ENCODE measurements at places on chromosomes 13 and 19. TPM values are rescaled to one million over a fixed set of nuclear protein-coding genes. Genes with fewer than 3 reads are reported as not detected.

DNA sequence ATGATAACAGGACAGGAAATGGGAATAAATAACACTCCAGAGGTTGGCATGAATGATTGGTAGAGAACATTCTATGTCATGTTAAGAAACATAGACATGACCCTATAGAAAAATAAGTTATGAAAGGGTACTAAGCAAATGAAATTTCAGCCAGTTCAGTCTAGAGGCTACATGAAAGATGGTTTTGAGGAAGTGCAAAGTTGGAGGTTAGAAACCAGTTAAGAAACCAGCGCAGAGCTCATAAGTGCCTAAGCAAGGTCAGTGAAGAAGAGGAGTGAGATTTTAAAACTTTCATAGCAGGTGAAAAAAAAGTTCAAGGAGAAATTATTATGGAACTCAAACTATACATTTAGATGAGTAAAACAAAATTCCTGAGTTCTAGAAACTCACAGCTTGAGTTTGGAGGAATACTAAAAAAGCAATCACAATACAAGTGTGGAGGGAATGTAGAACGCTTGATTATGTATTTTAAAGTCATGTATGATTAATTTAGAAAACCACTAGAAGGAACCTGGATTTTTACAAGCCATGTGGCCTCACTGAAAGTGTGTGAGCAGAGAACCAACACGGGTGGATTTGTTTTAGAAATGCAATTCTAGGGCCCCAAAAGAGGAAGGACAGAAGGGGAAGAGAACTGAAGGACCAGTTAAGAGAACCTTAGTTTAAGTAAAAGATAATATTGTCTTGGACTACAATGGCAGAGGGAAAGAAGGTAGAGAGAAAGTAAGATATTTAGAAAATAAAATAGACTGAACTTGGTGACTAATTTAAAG, 162.4 kb downstream of the PCDH20 start:
- no peak for DNase-seq

DNA sequence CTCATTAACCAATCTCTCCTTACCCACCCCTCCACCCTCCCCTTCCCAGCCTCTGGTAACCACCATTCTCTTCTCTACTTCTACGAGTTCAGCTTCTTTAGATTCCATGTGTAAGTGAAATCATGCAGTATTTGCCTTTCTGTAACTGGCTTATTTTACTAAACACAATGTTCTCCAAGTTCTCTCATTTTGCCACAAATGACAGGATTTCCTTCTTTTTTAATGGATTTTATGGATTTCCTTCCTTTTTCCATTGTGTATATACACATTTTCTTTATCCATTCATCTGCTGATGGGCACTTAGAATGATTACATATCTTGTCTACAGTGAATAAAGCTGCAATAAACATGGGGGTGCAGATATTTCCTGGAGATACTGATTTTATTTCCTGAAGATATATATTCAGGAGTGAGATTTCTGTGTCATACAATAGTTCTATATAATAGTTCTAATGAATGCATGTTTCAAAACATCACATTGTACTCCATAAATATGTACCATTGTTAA, 20.2 kb downstream of the KCTD12 start:
- no peak for DNase-seq

DNA sequence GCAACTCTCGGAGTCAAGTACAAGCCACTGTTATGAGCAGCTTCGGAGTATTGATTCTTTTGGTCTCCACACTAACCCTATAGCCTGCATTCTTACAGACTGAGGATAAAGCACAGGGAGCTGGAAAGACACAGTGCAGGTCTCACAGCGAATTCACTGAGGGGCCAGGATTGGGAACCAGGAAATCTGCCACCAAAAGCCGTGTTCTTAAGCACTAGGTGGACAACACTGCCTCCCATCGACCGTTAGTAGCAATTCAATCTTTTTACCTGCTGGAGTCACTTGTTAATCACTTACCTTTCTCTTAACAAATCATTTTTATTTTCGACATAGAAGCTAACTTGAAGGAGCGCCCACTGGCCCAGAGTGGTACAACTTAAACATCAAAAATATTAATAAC, 6.3 kb downstream of the PMIS2 start:
- DNase-seq: peak; percentile 19

- no peak for DNase-seq
Measured at GRCh38 chr13:31522396-31522795, 216.9 kb upstream of the RXFP2 start.

DNA sequence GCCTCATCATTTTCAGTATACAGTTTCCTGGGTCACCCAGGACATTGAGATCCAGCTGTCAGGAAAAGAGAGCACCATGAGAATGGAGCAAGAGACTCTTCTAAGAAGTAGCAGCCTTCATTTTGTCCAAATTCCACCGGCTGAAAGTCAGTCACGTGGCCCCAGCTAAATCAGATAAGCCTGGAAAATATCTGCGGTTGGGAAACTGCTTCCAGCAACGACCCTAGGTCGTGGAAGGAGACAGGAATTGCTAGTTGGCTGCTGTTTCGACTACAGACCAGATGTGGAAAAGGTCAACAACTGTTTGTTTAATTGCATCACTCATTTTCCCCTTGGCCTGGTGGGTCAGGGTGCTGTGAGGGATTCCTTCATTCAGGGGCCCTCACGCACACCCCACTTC, 107.0 kb downstream of the ZNF536 start:
- DNase-seq: no peak

DNA sequence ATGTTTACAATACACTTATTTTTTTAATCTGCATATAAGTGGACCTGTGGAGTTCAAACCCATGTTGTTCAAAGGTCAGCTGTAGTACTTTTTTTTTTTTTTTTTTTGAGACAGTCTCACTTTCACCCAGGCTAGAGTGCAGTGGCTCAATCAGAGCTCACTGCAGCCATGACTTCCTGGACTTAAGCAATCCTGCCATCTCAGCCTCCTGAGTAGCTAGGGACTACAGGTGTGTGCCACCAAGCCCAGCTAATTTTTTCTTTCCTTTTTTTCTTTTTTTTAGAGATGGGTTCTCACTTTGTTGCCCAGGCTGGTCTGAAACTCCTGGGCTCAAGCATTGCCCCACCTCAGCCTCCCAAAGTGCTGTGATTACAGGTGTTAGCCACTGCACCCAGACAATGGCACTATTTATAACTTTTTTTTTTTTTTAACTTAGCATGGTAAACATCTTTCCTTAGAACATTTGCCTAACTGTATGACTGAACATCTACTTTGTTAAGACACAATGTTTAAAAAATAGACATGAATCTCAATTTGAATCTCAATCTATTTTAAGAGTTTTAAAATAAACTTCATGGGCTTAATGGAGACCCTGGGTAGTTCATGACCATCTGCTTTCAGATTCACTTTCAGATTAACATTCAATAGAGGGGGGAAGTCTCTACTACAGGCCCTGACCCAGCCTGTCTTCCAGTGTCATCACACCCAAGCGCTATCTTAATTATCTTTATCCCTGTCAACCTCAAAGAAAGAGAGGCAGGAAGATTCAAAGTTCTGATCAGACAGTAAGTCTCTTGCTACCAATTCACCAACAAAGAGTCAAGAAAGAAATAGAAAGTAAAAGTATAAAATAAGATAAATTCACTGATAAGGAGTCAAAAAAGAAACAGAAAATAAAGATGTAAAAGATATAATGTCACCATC, 97.7 kb upstream of the DOCK9 start:
- DNase-seq: no peak

DNA sequence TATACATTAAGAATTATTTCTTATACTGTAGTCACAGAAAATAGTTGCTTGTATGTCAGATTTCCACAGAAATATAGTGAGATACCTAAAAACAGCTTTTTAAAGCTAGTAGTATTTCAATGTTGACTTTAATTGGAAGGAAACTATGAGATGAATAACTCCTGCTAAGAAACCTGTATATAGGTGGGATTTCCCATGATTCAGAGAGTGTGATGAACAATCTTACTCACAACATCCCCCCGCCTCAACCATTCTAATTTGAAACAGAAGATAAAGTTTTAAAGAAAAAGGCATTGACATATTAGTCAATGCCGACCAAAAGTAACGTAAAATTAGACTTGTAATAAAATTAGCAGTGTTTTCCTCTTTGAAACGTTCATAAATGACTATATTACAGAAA, 1.4 kb upstream of the MIR17HG start:
- no peak for DNase-seq

DNA sequence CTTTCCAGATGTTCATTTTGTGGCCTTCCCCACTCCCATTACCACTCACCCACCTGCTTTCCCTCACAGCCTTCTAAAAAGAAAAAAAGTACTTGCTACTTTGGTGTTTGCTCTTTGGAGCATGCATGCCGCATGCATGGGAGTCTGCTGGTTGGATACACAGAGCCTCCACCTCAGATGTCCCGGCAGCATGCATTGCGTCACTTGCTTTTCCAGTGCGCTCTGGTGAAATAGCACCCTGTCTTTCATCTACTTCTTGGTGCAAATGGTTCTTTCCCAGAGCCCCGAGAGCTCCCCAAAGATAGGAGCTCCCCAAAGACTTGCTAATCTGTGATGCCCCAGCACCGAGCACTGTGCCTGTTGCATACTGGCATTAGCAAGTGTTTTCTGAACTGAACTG, 333.2 kb upstream of the ZNF507 start:
- DNase-seq: no peak

DNA sequence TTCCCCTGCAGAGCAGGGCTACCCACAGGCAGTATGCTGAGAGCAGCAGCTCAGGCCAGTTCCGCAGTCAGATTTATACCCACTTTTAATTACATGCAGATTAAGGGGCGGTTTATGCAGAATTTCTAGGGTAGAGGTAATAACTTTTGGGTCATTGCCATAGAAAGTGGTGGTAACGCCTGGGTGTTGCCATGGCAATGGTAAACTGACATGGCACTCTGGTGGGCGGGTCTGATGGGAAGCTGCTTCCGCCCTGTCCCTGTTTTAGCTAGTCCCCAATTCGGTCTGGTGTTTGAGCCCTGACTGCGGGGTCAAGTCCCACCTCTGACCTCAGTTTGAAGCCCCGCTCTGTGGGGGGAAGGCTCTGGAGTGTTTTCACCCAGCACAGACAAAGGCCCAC, 141.1 kb upstream of the VSTM2B start:
- no peak for DNase-seq

DNA sequence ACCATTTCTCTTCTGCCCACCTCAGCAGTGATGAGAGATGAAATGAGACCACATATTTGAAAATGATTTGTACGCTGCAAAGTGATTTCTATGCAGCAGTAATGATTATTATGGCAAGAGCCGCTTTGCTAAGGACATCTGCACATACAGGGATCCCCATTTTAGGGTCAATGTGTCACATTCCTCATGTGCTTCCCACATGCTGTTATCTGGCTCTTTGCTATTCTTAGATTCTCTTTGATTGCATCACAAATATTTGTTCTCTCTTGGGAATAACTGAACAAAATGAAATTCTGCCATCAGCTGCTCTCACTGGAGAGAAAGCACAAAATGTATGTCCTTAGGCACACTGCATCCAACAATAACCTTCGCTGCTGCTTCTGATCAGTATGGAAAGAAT, 209.5 kb upstream of the IPO5 start:
- no peak for DNase-seq

DNA sequence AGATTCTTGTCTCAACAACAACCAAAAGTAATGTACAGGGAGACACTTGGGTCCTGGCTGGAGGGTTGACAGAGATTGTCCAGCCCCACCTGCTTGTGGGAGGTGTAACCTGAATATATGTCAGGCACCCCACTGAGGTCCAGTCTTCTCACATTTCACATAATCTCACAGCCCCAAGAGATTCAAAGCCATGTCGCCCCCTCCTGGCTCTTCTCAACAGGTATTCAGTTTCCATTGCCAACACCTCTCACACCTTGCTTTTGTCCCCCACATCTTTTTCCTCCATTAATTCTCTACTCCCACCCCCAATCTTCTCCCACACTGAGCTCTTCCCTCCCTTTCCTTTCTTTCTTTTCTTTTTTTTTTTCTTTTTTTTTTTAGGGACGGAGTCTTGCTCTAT, 11.2 kb downstream of the UNC13A start:
- peak; percentile 13 for DNase-seq

DNA sequence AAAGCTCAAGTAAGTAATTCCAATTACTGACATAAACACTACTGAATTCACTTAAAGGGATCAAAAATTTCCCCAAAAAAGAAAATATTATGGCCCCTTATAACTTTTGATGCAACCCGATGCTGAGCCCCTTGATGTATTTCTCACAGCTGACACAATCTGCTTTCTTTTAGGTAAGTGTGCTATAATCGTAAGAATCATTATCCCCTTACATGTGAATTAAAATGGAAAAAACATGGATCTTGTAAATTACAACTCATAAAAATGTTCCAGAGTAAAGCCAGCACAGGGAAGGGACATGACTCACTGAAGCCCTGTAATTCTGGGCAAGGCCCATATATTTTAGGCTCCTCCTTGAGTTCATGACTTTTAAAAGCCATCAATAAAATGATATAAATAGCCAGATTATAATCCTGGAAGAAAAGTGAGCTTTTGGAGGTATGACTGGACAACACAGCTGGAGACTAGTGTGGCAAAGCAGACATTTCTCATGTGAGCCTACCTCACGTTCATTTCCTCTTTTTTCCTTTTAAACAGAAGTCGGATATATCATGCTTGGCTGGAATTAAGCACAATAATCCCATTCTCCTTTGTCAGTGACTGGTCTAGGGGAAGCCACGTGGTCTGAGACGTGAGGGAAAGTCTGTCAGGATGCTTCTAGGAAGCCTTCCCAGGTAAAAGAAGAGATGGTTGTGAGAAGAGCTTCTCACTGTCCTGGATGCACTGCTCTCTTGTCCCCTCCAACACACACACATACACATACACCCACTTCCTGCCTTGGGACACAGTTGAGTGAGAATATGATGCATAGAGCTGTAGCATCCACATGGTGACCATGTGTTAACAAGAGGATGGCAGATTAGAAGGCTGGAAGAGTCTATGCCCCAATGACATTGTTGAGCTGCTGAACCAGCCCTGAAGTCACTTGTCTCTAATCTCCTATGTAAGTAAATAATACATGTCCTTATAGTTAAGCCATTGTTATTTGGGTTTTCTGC, 165.4 kb downstream of the RGCC start:
- DNase-seq: peak; percentile 47

DNA sequence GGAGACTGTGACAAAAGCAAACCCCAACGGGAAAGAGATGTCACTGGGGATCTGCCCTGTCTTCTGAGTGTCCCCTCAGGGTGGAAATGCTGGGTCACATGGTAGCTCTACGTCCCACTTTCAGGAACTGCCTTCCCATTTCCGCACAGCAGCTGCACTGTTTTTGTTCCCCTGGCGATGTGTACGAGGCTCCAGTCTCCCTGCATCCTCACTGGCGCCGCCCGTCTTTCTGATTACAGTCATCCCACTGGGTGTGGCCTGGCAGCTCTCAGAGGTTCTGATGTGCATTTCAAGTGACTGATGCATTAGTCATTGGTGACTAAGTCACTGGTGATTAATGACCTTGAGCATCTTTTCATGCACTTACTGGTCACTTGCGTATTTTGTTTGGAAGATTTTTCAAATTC, 21.2 kb downstream of the PCID2 start:
- DNase-seq: peak; percentile 99

- no peak for DNase-seq
Measured at GRCh38 chr13:40895227-40896184, 106.1 kb downstream of the SLC25A15 start.

GRCh38 chr13:31105020-31105795, 56.5 kb downstream of the HSPH1 start:
- DNase-seq: peak; percentile 9

GRCh38 chr13:25843692-25844091, 208.1 kb downstream of the SHISA2 start:
- no peak for DNase-seq

CYP2S1 gene
- total RNA-seq: 5.6 TPM

NKPD1 gene
- not detected for total RNA-seq

ZNF793 gene
- total RNA-seq: 6.0 TPM

UNC13A gene
- not detected for total RNA-seq

B9D2 gene
- 9.9 TPM for total RNA-seq

PRRG2 gene
- total RNA-seq: 0.17 TPM

THOP1 gene
- total RNA-seq: 134 TPM

NFIC gene
- total RNA-seq: 56.9 TPM

PCDH9 gene
- 0.05 TPM for total RNA-seq

DPRX gene
- total RNA-seq: not detected
